ENCODE measurements at places on chromosomes 11 and 22.

DNA sequence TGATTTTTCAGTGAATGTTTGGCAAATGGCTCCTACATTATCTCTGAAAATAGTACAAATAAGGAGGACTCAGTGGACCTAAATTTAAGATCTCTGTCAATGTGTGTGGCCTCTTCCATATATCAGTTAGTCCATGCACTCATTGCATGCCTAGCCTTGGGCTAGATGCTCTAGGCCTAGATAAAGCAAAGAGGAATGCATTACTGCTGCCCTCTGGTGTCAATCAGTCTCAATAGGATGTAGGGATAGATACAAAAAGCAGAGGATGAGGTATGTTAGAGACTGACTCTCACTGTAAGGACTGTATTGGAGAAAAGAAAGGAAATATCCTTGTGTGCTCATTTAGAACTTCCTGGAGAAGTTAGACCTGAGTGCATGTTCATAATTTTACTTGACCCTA lies 42.0 kb downstream of the MS4A2 start:
- DNase-seq = no peak

DNA sequence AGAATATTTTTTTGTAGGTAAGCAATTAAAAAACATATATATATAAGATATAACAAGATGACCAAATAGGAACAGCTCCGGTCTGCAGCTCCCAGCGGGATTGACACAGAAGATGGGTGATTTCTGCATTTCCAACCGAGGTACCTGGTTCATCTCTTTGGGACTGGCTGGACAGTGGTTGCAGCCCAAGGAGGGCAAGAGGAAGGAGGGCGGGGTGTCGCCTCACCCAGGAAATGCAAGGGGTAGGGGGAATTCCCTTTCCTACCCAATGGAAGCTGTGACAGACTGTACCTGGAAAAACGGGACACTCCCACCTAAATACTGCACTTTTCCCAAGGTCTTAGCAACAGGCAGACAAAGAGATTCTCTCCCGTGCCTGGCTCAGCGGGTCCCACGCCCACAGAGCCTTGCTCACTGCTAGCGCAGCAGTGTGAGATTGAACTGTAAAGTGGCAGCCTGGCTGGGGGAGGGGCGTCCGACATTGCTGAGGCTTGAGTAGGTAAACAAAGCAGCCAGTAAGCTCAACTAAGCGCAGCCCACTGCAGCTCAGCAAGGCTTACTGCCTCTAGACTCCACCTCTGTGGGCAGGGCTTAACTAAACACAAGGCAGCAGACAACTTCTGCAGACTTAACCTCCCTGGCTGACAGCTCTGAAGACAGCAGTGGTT lies 163.8 kb downstream of the CWF19L2 start:
- DNase-seq = no peak

DNA sequence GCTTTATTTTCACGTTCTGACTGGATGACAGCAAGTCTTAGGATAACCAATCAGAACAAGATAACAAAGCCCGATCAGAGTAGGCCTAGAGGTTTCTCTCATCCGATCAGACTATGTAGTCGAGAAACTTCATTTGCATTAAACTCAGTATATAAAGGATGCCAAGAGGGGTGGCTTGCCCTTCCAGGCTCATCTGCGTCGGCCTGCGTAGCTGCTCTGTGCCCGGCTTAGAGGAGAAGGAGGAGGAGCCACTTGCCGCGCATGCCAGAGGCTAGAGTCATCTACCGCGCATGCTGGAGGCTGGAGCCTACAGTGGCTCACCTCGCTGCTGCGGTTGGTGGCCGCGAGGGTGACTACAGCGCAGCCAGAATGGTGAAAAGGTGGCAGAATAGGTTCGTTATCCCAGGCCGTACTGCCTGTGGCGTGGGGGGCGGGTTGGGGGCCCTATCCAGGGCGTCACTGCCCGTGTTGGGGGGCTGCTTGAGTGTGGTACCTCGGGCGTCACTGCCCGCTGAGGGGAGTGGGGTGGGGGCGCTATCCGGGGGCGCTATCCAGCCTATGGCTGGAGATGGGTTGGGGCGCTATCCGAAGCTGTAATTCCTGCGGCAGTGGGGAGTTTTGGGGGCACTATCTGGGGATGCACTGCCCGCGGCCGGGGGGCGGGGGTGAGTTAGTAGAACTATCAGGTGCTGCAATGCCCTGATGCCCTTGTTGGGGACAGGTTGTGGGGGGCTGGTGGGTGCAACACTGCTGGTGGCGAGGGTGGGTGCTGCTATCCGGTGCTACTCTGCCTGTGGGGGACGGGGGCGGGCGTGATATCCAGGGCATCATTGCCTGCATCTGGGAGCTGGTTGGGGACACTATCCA lies at the start of gene RFPL2:
TSS of gene RFPL2 (minus strand) at position 218 of the 867 bp plus-strand sequence. CDS start 2,622 bp downstream, outside the sequence.
- no peak for DNase-seq

DNA sequence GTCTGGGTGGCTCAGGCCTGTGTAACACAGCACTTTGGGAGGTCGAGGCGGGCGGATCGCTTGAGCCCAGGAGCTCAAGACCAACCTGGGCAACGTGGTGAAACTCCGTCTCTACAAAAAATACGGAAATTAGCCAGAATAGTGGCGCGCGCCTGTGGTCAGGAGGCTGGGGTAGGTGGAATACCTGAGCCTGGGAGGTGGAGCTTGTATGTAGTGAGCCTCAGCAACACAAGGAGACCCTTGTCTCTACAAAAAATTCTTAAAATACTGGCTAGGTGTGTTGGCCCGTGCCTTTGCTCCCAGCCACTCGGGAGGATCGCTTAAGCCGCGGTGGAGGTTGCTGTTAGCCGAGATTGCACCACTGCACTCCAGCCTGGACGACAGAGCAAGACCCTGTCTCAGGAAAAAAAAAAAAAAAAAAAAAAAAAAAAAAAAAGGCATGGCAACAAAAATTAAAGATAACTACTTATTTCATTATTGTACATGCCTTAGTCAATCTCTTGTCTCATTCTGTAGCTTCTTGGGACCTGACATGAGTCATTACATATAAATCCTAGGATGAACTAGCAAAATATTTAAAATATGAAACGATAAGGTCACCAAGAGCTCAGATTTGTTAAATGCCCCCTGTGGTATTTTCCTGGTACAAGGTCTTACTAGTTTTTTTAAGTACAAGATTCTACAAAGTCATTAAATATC lies 1.1 kb downstream of the TAF1D start:
- DNase-seq = no peak

DNA sequence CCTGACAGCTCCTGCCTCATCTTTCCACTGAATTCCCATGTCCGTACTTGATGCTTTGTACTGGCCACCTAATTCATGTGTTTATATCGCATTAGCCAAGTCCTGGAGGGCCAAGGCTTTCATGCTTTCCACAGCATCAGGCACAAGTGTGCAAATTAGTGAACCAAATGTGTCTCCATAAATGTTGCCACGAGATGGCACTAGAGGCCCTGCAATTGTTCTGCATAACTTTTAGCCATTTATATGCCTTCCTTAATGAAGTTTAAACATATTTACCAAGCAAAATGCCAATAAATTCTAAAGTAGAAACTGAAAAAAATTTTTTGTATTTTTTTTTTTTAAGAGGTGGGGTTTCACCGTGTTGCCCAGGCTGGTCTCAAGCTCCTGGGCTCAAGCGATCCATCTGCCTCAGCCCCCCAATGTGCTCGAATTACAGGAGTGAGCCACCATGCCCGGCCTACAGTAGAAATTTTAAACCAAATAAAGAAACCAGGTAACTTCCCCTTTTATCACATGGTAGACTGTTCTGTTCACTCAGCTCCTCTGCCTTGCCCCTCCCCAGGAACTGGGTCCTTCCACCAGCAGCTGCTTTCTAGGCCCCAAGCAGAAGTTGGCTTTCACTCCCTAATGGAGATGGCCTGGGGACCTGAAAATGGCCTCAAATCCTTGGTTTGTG lies 20.8 kb upstream of the IL18BP start:
- DNase-seq = peak; percentile 7

GRCh38 chr11:72072348-72072747 lies 8.0 kb downstream of the NUMA1 start:
- DNase-seq = no peak

DNA sequence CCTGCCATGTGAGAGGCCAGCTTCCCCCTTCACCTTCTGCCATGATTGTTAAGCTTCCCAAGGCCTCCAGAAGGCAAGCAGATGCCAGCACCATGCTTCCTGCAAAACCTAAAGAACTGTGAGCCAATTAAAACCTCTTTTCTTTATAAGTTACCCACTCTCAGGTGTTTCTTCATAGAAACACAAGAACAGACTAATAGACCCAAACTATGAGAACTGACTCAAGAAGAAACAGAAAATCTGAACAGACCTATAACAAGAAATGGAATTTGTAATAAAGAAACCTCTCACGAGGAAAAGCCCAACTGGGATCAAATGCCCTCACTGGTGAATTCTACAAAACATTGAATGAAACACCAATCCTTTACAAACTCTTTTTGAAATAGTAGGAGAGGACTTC lies 12.0 kb downstream of the NPAT start:
- no peak for DNase-seq

GRCh38 chr11:10645212-10645795 lies 48.3 kb downstream of the IRAG1 start:
- no peak for DNase-seq

DNA sequence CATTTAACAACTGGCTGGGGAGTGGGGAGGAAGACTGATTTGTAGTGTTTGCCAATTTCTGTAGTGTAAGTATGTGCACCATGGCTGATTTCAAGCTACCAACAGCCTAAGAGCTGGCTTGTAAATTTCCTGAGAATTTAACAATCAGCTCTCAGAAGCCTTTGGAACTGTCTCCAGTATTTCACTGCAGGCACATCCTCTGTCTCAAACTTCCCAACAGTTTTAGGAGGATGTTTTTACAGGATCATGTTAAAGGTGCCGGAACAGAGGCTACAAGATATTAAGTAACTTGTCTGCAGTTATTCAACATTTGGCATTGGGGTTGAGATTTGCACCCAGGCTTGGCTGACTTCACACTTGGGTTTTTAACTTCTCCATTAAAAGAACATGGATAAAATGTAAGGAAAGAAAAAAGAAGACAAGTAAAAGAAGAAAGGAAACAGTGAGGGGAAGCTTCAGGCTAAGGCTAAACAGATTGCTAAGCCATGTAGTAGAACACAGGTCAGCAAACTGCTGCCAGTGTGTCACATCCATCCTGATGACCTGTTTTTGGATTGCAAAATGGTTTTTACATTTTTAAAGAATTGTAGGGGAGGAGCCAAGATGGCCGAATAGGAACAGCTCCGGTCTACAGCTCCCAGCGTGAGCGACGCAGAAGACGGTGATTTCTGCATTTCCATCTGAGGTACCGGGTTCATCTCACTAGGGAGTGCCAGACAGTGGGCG lies 204.8 kb upstream of the SESN3 start:
- no peak for DNase-seq

DNA sequence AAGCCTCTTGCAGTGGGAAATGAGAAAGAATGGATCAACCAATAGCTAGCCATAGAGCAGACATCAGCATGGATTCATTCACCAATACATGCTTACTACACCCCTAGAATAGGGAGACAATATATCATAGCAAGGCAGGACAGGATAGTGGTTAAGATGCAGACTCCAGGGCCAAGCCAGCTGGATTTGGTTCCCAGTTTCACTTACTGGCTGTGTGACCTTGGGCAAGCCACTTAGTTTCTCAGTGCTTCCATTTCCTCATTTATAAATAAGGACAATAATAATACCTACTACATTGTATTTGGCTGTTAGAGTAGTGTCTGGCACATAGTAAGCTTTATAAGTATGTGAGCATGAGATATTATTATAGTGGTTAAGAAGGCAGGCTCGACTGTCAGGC lies 7.1 kb downstream of the DCHS1 start:
- no peak for DNase-seq

DNA sequence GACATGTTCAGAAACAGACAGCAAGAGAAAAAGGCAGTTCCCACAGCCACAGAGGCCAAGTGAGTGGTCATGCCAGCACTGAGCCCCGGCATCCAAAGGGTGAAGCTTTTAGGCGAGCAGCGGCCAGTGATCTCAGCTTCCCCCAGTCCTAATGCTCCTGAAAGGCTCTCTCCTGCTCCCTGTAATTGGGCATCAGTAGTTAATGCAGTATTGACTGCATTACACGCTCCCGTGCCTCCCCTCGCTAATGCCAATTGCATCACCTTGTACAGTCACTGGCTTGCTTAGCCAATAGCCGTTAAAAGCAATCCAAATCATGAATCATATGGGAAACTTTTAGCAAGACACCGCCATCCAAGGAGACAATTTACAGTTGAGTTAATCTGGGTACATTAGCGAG lies 4.9 kb downstream of the LMO1 start:
- DNase-seq = no peak

- DNase-seq = no peak
Observed at GRCh38 chr22:35470903-35471321, 69.7 kb upstream of the RASD2 start.

- no peak for DNase-seq
Observed at GRCh38 chr11:73406131-73406530, 29.9 kb downstream of the RELT start.

DNA sequence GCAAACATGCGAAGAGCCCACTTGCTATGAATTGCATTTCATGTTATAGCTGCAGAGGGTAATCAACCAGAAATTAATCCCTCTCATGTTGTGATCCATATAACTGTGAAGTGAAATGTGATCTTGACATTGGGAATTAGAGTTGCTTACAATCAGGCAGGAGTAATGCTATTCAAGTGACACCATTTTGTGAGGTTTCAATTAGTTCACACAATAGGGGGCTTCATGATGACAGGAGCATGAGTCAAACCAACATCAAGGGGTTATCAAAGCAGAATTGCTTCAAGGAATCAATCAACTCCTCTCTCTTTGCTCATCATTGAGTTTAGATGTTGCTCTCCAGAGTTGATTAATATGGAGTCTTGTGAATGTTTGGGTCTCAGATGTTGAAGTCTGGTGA lies 1585.2 kb upstream of the TENM4 start:
- DNase-seq = no peak

DNA sequence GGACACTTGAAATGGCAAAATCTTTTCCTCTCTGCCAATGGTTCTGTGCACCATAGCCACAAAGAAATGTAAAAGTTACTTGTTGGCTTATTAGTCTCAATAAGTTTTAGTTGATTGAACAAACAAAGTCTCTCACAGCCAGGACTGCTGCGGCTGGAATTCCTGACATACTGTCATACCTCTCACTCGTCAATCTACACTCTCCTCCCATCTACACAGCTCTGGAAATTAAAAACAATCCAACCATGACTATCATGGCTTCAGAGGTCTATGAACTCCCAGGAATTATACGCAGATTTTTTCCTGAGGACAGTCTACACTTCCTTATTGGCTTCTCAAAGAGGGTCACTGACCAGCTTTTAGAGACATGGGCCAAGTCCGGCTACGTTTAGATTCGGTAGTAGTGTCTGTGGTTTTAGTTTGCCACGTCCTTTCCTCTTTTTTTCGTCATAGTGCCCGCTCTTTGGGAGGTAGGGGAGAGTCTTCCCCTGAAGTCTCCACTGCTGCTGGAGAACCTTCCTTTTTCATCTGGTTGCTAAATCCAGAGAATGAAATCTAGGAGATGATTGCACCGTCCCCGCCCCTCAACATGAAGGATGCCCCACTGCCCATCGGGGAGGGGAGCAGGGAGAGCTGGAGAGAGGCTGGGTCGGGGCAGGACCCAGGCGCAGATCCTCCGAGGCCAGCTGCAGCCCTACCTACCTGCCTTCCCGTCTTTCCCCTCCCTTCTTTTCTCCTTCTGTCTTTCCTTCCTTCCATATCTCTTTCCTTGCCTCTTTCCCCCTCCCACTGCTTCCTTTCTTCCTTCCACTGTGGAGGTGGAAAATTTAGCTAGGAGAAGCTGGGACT lies 1.0 kb upstream of the PLEKHB1 start:
- DNase-seq = no peak

GRCh38 chr11:15735706-15736105 lies 620.6 kb downstream of the SOX6 start:
- no peak for DNase-seq
